Keratinocyte (primary cell): ENCODE measurements at places on chromosomes 13 and 19. TPM values are rescaled to one million over a fixed set of nuclear protein-coding genes. Genes with fewer than 3 reads are reported as not detected.

The AXL gene
- 12.2 to 36.3 TPM (median 21.7 TPM) in 3 replicates for polyA plus RNA-seq

The C5AR2 gene
- 0.01 TPM in 1 of 3 replicates, not detected in the others for polyA plus RNA-seq

DNA sequence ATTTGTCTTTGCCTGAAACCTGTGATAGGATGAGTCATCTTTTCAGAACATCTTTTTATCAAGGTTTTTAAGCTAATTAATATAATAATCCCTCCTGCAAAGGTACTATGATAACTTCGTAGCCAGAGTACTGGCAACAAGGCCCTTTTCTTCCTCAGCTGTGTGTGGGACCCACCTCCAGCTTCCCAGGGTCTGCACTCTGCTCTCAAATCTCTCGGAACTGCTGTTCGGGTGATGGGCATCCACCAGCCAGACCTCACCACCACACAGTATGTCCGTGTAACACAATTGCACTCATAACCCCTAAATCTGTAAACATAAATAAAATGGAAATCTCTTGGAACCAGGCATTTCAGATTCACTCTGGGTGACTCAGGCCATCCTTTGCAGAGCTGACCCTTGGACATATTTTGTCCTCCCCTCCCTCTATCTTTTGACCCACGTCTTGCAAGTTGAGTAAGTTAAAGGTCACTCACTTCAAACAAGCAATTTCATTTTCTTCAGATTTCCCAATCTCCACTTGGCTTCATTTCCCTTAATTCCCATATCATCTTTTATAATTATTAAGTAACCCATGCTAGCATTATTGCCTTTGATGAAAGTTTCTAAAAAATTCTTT lies 29.5 kb downstream of the COL4A1 start:
- H3K36me3 ChIP-seq: no peaks in the 10 kb centered on the region
- no peaks in the 10 kb centered on the region for H3K27me3 ChIP-seq
- no peak overlapping the region for H3K4me3 ChIP-seq
- H3K4me1 ChIP-seq: no peaks in the 10 kb centered on the region
- H3K27ac ChIP-seq: no peak overlapping the region

DNA sequence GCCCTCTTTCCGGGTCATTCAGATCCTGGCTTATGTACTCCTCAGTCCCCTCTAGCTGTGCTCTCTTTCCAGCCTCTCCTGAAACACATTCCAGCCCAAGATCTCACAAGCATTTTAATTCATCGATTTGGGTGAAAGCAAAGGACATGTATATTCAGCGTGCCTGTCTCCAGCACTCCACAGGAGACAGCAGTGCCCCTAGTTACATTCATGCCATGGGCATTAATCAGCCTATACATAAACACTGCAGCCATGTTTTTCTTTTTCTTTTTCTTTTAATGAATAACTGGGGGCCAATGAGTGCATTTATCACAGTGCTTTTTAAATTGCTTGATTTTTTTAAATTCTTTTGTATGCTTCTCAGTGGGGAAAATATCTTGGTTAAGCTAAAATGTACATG lies 199.1 kb downstream of the DCT start:
- no peaks in the 10 kb centered on the region for H3K36me3 ChIP-seq
- H3K27ac ChIP-seq: no peak overlapping the region
- DNase-seq: no peak
- no peak overlapping the region for H3K4me3 ChIP-seq
- H3K27me3 ChIP-seq: no peaks in the 10 kb centered on the region
- H3K4me1 ChIP-seq: no peaks in the 10 kb centered on the region

DNA sequence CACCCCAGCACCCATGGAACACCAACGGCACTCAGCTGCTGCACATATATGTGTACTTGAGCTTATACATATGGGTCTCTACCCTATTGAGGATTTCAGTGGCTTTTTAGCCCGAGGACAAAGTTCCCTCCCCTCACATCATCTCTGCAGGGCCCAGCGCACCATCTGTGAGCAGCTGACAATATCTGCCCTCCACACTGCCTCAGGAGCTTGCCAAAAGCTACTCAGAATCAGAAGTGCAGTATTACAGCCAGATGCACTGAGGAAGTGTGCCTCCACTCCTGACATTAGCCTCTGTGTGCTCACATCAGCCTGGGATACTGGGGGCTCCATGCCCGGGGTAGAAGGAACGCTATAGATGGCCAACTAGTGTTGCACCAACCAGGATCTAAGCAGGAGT lies 903.9 kb downstream of the UQCRFS1 start:
- H3K4me3 ChIP-seq: no peak overlapping the region
- DNase-seq: no peak
- no peaks in the 10 kb centered on the region for H3K4me1 ChIP-seq
- no peaks in the 10 kb centered on the region for H3K36me3 ChIP-seq
- H3K27me3 ChIP-seq: no peaks in the 10 kb centered on the region

The BRME1 gene
- polyA plus RNA-seq: 0.22 to 0.57 TPM (median 0.26 TPM) in 3 replicates

The GAPDHS gene
- 0.08 TPM in 1 of 3 replicates, not detected in the others for polyA plus RNA-seq

GRCh38 chr13:110869805-110870706 lies 44.8 kb downstream of the ANKRD10 start:
- peak overlapping the region; percentile 40 for H3K4me3 ChIP-seq
- peak overlapping the region; percentile 68 for H3K27ac ChIP-seq
- H3K27me3 ChIP-seq: peaks cover 7% of the 10 kb centered on the region
- peaks cover 37% of the 10 kb centered on the region for H3K4me1 ChIP-seq

The KLF1 gene
- not detected in 3 replicates for polyA plus RNA-seq

- peak; percentile 33 for DNase-seq
- H3K27me3 ChIP-seq: no peaks in the 10 kb centered on the region
- H3K36me3 ChIP-seq: no peaks in the 10 kb centered on the region
- H3K4me1 ChIP-seq: peaks cover 28% of the 10 kb centered on the region
Observed at GRCh38 chr19:16462757-16463250, 9.0 kb downstream of the EPS15L1 start.

GRCh38 chr13:51045451-51045850 lies 65.6 kb downstream of the C13orf42 start:
- H3K27ac ChIP-seq: no peak overlapping the region
- H3K4me3 ChIP-seq: no peak overlapping the region
- no peak for DNase-seq
- H3K27me3 ChIP-seq: no peaks in the 10 kb centered on the region

- H3K4me3 ChIP-seq: no peak overlapping the region
- H3K4me1 ChIP-seq: no peaks in the 10 kb centered on the region
- no peaks in the 10 kb centered on the region for H3K27me3 ChIP-seq
- no peak for DNase-seq
- H3K27ac ChIP-seq: no peak overlapping the region
Observed at GRCh38 chr13:76316998-76317527, 569.1 kb downstream of the KCTD12 start.

- H3K4me3 ChIP-seq: no peak overlapping the region
- H3K27ac ChIP-seq: no peak overlapping the region
- DNase-seq: no peak
- H3K4me1 ChIP-seq: no peaks in the 10 kb centered on the region
- no peaks in the 10 kb centered on the region for H3K36me3 ChIP-seq
Observed at GRCh38 chr13:22717036-22717435, 463.7 kb upstream of the SGCG start.

DNA sequence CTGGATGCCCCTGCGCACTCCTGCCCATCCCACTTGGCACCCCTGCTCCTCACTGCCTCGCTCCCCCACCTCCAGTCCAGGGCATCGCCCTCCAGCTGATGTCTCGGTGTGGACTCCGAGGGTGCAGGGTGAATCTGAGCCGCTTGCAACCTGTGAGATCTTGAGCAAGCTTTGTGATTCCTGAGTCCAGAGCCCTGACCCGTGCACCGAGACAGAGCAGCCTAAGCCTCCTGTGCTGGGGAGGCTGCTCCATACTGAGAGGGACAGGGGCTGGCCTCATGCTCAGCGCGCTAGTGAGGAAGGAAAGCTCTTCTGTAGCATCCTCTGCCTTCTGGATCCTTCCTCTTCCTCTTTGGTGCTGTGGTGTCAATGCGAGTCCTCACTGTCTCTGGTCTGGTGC lies 116.0 kb downstream of the TEX29 start:
- no peak for DNase-seq
- H3K27ac ChIP-seq: no peak overlapping the region
- no peaks in the 10 kb centered on the region for H3K36me3 ChIP-seq
- H3K4me1 ChIP-seq: no peaks in the 10 kb centered on the region
- no peak overlapping the region for H3K4me3 ChIP-seq

GRCh38 chr19:44810234-44811121 lies 1.6 kb downstream of the BCAM start:
- peak overlapping the region; percentile 46 for H3K4me3 ChIP-seq
- DNase-seq: no peak
- peaks cover 12% of the 10 kb centered on the region for H3K36me3 ChIP-seq
- peaks cover 42% of the 10 kb centered on the region for H3K4me1 ChIP-seq
- no peak overlapping the region for H3K27ac ChIP-seq

DNA sequence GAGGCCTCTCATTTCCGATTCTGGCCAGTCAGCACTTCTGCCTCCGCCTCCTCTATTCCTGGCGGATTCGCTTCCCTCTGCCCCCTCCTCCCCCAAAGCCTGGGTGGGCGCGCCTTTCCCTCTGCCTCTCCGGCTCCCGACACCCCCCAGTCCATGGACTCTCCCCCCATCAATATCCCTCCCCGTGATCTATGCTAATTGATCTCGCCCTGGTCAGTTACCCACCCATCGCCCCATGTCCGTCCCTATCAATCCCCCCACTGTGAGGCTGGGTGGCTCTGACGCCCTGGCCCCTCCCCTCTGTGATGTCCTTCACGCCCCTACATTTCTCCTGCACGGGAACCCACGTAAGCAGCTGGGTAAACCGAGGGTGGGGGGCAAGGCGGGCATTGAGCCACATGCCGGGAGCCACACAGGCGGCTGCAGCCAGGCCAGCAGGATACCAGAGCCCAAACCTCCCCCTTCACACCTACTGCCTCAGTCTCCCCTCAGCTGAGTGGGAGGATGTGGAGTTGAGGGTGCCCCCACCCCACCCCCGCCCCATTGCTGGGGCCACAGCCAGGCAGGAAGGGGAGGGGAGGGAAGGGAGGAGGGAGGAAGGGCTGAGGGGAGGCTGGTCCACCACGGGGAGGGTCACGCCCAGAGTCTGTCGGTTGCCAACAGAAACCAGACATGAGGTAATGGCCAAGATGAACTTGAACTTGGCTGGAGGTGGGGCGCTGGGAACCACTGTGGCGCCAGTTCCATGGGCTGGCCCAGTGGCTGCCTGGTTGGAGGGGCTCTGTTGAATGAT lies 21.0 kb downstream of the SMIM24 start:
- H3K36me3 ChIP-seq: peaks cover 16% of the 10 kb centered on the region
- no peaks in the 10 kb centered on the region for H3K27me3 ChIP-seq
- no peak for DNase-seq

DNA sequence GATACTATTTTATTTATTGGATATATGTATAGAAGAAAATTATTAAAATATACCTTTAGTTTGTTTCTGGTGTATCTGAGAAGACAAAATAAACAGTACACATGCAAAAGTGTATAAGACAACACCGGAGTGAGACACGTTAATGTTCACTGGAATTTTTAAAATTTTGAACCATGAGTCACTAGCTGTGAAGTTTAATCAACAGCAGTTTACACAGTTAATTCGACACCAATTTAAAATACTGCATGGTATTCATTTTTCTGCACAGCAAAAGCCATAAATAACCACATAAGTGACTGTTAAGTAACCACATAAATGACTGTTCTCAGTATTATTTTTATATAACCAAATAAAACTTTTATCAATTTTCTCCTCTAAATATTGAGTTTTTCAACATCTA lies 418.7 kb upstream of the NBEA start:
- no peaks in the 10 kb centered on the region for H3K36me3 ChIP-seq
- H3K4me3 ChIP-seq: no peak overlapping the region
- DNase-seq: no peak
- H3K4me1 ChIP-seq: no peaks in the 10 kb centered on the region

The KLK3 gene
- polyA plus RNA-seq: not detected in 3 replicates

The MYH14 gene
- 0.14 to 0.55 TPM (median 0.20 TPM) in 3 replicates for polyA plus RNA-seq

The CABP5 gene
- polyA plus RNA-seq: not detected in 3 replicates

DNA sequence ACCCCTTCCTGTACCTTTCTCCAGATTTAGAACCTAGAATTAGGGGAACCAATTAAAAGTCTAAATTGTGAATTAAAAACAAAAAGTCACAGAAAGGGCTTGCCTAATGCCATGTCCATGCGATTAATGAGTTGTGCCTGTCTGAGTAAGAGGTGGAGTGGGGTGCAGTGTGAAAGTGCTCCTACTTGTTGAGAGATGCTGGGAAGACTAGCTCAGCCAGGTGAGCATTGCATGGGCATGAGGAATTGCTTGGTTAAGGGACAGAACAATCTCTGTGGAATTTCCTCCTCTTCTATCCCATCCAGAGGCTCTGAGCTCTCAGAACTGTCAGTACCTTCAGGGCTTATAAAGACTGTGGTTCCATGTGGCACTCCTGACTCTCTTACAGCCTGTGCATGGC lies 159.0 kb upstream of the UBL3 start:
- no peaks in the 10 kb centered on the region for H3K4me1 ChIP-seq
- peaks cover 5% of the 10 kb centered on the region for H3K27me3 ChIP-seq
- H3K36me3 ChIP-seq: no peaks in the 10 kb centered on the region
- no peak overlapping the region for H3K27ac ChIP-seq
- H3K4me3 ChIP-seq: no peak overlapping the region
- no peak for DNase-seq

- no peaks in the 10 kb centered on the region for H3K27me3 ChIP-seq
- no peak for DNase-seq
- no peak overlapping the region for H3K4me3 ChIP-seq
- H3K4me1 ChIP-seq: no peaks in the 10 kb centered on the region
- H3K27ac ChIP-seq: no peak overlapping the region
- H3K36me3 ChIP-seq: no peaks in the 10 kb centered on the region
Observed at GRCh38 chr13:40375489-40376171, 290.8 kb downstream of the FOXO1 start.

The DKKL1 gene
- polyA plus RNA-seq: 0.10 TPM in 1 of 3 replicates, not detected in the others

DNA sequence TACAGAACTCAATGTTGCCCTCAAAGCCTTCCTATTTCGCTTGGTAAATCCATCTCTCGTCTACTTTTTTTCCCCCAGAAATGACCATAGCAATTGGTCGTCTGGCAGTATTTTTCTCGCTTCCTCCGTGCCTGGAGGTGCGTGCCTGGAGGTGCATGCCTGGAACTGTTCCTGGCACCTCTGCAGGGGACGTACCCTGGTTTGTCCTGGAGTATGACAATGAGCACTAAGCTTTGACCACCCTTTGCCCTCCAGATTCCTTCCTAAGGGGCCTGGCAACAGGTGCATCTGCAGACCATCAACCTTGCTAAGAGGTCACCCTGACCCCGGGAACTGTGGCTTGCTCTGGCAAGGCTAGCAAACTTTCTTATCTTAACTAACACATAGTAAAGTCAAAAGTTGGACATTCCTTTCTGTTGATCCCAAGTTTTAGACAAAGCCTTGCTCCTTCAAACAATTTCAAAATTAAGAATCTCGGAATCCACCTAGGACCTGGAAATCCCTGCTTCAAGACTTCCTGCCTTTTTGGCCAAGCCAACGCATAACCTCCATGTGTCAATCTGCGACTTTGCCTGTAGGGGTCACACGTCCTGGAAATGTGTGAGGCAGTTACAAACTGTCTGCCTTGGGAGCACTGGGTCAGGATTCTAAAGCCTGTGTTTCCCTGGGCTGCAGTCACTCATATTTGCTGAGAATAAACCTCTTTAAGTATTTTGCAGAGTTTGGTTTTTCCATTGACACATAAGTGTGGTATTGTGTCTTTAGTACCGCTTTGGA lies 28.8 kb upstream of the TUBGCP3 start:
- H3K27me3 ChIP-seq: peaks cover 9% of the 10 kb centered on the region
- no peaks in the 10 kb centered on the region for H3K36me3 ChIP-seq
- no peak overlapping the region for H3K27ac ChIP-seq
- no peak overlapping the region for H3K4me3 ChIP-seq
- no peaks in the 10 kb centered on the region for H3K4me1 ChIP-seq

The ZNF66 gene
- 2.7 to 3.5 TPM (median 3.4 TPM) in 3 replicates for polyA plus RNA-seq

- DNase-seq: no peak
- no peaks in the 10 kb centered on the region for H3K27me3 ChIP-seq
- H3K4me1 ChIP-seq: no peaks in the 10 kb centered on the region
- H3K36me3 ChIP-seq: no peaks in the 10 kb centered on the region
Observed at GRCh38 chr13:27541386-27541785, 78.9 kb downstream of the LNX2 start.
